Fibroblast of skin of scalp (primary cell): ENCODE measurements at places on chromosomes 6 and 20.

DNA sequence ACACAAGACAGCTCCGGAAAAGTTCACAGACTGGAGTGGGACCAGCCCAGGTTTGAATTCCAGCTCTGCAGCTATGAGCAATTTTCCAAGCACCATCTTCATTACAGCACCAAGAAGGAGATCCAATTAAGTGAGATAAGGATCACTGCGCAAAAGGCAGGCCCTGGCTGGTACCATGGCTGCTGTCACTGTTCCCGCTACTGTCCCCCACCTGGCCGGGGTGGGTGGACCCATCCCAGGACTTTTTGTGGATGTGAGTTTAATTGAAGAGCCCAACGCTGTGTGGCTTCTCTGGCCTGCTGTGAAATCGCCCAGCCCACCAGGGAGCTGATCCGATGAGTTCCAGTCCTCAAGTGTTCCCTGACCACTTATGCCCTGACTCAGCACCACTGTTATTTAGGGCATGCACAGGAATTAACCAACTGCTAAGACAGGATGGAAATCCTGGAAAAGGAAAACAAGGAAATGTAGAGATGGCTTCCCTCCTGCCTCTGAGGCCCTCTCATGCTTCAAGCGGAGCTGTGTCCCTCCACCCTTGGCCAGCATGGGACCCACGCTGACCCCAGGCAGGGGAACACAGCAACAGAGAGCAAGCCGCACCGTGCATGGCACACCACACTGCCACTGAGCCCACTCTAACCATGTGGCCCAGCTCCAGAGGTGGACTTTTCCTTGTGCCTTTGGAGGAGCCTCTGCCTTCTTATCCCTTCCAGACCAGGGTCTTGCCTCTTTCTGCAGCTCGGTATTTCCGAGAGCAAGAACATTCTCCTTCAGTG lies 150.0 kb upstream of the CST7 start:
- DNase-seq, result peak; percentile 84

- peak; percentile 22 for DNase-seq
These were observed 890.6 kb downstream of the KIF16B start for GRCh38 chr20:15682690-15683089.

DNA sequence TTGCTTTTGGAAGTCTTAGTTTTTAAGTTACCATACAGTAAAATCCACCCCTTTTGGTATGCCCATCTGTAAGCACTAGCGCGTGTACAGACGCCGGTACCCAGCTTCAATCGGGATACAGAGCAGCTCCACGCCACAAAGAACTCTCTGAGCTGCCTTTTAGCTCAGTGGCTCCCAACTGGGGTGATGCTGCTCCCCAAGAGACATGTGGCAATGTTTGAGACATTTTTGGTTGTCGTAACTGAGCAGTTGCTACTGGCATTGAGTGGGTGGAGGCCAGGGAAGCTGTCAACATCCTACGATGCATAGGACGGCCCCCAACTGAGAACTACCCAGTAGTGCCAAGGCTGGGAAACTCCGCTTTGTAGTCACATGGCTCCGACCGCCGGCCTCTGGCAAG lies 73.3 kb downstream of the BMP7 start:
- no peak for DNase-seq

DNA sequence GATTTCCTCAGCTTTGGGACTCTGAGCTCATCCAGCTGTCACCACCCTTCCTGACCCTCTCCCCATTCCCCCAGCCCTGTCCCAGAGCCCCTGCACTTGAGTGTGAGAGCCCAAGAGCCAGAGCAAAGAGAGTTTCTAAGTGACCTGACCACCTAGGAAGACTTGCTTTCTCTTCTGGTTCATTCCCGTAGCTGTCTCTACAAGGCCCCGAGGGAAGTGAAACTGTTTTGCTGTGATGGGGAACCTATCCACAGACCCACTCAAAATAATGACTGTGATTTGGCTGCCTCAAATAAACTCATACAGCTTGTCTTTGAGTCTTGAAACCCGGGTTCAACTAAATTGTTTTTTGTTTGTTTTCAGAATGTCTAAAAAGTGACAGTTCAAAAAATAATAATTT lies 74.6 kb upstream of the XRN2 start:
- DNase-seq, result no peak

DNA sequence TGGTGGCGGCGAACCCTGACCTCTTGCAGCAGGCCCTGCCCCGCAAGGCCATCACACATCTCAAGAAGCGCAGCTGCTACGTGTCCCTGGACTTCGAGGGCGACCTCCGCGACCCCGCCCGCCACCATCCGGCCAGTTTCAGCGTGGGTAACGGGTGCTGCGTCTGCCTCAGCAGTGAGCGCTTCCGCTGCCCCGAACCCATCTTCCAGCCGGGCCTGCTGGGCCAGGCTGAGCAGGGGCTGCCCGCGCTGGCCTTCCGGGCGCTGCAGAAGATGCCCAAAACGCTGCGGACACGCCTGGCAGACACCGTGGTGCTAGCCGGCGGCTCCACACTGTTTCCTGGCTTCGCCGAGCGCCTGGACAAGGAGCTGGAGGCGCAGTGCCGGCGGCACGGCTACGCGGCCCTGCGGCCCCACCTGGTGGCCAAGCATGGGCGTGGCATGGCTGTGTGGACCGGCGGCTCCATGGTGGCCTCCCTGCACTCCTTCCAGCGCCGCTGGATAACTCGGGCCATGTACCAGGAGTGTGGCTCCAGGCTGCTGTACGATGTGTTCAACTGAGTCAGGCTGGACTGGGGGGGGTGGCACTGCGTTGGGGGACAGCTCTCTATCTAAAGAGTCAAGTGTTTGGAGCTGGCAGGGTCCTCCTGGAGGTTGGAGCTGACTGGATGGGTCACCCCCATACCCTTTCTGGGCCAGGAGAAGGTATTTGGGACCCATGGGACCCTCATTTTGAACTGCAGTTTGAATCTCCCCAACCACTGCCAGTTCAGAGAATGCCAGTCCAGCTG lies 1.1 kb downstream of the ACTL10 start:
- peak; percentile 71 for DNase-seq

DNA sequence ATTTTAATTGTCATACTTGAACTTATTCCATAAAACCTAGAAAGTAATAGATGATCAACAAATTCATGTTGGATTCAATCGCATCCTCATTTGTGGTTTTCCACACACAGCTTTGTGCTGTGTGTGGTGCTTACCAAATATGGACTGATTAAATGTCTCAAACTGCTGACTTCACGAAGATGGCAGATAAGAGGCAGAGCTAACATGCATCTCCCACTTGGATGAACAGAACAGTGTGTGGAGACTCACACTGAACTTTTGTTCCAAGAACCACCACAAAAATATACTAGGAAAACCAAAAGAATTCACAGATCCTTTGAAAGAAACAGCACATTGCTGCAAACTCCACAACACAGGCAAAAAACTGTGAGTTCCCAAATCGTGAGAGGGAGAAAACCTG lies 603.7 kb downstream of the TENT5A start:
- DNase-seq, result peak; percentile 15

DNA sequence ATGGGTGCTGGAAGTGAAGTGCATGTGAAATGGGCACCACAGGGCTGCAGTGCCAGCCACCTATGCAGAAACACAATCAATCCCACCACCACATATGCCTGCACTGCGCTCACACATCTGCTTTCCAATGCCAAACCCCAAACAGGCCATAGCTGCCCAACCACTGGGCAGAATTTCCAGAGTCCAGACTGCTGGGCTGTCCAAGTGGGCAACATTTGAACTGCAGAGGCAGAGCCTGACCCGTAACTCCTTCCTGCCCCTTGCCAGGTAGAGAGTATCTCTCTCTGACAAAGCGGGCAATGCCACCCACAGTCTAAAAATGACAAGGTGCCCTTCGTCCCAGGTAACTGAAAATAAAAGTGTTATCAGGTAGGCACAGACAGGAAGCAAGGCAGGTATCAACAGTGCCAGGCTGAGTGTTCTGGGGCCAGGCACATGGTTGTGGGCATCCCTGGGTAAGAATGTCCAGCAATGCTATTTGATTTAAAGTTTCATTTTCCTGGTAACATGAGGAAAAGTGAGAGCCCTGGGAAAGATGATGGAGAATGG lies 79.5 kb downstream of the FOXA2 start:
- DNase-seq, result no peak

DNA sequence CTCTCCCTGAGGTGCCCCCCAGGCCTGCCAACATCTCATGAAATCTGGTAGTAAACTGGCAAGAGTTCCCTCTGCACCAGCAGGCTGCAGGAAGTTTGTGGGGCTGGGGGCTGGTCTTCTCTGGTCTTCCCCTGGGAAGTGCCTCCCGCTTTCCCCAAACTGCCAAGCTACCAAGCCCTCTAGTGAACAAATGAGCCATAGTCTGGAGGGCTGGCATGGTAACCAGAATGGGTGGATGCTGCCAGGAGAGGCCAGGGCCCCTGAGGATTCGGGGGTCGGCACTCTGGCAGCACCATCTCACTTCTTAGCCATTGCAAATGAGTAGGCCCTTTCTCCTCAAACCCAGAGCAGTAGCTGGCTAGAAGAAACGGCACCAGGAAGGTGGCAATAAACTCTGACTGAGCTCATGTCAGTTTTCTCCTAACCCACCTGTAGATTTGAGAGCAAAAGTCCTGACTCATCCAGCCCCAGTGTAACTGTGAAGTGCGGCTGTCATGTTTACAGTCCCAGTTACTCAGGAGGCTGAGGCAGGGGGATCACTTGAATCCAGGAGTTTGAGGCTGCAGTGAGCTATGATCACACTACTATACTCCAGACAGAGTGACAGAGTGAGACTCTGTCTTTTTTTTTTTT lies 35.9 kb downstream of the ZC3H12D start:
- DNase-seq, result no peak

DNA sequence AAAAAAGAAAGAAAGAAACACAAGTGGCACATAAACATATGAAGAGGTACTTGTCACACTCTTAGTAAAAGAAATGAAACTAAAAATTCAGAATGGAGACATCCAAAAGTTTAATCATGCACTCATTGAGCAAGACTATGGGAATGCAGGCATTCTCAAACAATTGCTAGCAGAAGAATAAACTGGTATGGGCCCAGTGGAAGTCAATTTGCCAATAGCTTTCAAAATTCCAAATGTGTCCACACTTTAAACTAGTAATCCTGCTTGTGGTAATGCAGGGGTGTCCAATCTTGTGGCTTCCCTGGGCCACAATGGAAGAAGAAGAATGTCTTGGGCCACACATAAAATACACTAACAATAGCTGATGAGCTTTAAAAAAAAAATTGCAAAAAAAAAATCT lies 97.4 kb downstream of the EPB41L2 start:
- peak; percentile 69 for DNase-seq

DNA sequence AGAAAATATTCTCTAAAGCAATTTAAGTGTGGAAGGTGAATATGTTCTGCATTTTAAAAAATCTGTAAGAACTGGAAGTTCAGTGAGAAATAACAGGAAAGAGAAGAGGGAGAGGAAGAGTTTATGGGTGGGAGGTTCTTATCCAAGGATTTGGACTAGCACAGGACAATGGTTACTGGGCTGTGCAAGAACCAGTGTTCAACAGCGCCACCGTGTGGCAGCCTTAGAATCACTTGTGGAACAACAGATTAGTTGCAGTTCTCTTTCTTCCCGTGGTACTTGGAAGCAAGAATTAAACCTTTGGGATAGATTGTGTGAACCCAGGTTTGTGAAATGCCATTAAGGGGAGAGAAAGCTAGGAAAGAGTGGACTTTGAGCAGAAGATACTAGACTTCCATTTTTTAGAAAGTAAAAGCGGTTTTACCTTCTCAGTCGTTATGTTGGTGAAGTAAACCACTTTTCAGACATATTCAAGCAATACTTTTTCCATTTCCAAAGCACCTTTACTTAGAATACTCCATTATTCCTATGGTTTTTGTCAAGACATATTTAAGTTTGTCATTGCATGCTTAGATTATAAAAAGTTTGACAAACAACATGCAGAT lies 436.7 kb downstream of the RNF144B start:
- peak; percentile 22 for DNase-seq

DNA sequence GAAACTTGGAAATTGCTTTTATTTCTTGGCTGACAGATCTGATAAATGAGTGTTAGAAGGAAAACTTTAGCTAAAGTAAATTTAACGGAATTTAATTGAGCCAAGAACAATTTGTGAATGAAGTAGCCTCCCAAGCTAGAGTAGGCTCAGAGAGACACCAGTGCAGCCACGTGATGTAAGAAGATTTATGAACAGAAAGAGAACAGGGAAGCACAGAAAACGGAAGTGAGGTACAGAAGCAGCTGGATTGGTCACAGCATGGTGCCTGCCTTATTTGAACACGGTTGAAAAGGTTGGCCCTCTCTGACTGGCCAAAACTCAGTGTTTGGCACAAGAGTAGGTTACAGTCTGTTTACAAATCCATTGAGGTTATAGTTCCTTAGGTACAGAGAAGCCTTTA lies 29.5 kb upstream of the IFNGR1 start:
- no peak for DNase-seq

DNA sequence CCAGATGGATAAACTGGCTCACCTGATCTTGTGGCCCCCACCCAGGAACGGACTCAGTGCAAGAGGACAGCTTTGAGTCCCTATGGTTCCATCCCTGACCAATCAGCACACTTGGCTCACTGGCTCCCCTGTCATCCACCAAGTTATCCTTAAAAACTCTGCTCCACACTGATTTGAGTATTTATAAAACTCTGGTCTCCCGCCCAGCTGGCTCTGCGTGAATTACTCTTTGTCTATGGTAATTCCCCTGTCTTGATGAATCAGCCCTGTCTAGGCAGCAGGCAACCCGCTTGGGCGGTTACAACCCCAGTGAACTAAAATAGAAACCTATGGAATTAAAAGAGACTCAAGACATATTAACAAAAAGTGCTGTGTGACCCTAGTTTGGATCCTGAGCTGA lies 38.1 kb upstream of the CD83 start:
- DNase-seq, result peak; percentile 22

DNA sequence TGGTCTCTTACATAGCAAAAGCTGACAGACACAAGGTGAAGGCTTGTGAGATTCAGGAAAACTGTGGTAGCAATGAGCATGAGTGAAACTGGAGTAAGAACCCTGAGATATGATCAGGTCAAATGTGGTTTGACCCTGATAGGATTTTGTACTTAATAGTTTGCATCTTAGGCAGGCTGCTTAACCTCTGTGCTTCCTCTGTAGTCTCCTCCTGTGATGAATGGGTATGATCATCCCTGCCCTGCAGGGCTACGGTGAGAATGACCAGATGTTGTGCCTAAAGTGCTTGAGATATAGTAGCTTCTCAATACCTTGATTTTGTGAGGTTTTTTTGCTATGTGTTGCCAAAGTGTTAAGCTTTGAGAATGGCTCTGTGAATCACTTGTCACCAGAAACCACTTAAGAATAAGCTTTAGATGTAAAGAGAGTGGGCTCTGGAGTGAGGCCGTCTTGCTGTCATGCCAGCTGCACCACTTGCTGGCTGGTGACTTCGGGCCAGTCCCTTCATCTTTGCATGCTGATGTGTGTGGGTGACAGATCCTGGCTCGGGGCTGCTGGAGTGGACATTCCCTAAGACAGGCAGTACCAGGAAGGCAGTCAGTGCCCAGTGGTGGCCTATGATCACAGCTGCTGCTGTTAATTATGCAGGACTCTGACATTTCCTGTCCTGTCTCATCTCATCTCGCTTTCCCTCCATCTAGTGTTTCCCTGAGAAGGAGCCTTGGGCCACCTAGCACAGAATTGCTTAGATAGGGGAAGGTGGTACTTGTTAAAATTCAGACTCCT lies 254.7 kb downstream of the NFATC2 start:
- no peak for DNase-seq

DNA sequence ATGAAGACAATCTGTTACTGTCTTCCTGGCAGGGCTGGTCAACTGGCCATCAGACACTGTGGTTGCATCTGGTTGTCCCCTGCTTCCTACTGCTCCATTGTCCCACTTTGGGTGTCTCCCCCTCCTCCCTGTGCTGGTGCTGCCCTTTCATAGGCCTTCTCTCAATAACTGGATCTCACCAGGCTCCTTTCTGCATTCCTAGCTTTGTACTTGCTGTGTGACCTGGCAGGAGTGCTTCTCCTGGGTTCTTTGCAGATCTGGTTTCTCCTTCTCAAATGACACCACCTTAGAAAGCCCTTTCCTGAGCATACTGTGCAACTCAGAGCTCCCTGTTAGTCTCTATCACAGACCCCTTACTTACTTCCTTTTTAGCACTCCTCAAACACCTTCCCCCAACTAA lies 223.0 kb downstream of the BCKDHB start:
- no peak for DNase-seq
